ENCODE measurements at places on chromosomes 7 and 10.

GRCh38 chr7:2522780-2523433, 3.3 kb downstream of the LFNG start:
- no peak for DNase-seq

- DNase-seq = no peak
These were observed 314.2 kb upstream of the KLF6 start for GRCh38 chr10:4099202-4099601.

DNA sequence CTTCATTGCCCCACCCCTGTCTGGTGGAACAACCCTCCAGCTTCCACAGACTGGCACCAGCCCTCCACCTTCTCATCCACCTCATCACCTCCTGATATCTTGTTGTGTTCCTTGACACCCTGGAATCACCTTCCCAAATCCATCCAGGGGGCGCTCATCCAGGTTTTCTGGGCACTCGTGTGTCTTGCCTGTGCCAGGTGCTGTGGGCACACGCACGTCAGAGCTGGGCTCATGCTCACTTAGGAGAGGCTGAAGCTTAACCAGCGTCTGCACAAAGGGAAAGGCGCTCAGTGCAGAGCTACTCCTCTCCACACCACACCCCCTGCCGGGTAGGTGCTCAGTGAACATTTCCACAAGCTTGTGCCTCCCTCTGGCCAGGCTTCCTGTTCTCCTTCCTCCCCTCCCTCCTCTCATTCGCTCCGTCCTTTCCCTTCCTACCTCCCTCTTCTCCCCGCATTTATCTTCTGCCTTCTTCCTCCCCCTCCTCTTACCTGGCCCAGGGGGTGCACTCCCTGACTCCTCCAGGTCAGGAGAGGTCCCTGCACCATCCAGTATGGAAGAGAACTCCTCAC, 4.8 kb downstream of the ADCYAP1R1 start:
- no peak for DNase-seq

DNA sequence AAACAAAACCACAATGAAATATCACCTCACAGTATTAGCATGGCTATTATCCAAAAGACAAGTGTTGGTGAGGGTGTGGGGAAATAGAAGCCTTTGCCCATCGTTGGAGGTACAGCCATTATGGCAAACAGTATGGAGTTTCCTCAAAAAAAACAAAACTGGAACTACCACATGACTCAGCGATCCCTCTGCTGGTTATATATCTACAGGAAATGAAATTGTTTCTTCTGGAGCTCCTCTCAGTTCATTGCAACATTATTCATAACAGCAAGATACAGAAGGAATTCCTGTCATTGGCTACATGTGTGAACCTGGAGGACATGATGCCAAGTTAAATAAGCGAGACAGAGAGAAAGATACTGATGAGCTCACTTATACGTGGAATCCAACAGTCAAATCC, 2.4 kb upstream of the UBE3C start:
- no peak for DNase-seq

DNA sequence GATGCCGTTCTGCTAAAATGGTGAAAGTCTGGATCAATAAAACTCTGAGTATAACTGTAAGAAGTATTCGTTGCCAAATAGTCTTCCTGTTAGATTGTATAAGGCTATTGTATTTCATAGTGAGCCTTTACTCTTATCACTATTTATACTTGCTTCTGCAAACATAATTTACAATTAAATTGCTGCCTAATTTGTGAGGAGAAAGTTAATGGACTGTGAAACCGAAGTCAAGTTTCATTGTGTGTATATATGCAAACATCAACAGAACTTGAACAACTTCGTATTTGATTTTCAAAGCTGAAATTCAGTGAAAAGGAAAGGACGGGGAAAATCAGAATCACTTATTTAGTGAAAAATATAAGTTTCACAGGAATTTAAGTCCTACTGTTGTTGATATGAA, 135.9 kb upstream of the CCDC6 start:
- no peak for DNase-seq

- no peak for DNase-seq
These were observed 84.6 kb upstream of the PDE1C start for GRCh38 chr7:32154797-32155196.

DNA sequence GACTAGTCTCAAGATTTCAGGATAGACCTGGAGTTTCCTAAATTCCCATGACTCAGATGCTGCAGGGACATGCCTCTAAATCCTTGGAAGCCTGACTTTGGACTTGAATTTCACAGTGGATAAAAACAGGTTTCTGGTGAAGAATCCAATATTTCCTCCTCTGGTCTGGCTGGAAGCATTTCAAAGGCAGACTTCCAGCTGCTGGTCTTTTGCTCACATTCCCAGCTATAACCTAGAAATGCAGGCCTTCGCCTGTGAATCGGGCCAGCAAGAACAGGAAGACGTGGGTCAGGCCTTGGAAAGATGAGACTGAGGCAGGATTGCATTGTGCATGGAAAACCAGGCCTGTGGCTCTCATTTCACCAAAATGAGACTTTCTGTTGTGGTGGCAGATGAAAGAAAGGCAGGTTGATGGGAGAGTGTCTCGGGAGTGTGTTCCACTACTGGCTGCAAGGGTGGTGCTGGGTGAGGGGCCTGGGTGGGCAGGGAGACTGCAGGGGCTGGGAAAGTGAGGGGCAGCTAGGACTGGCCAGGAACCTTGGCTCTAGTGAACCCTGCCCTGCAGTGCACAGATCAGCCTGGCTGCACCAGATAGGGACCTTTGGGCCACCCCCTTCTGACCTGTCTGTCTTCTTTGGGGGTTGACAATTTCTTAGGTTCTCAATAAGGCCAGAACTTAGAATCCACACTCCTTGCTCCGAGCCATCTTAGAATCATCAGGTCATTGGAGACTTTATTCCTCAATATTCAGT, 488.8 kb upstream of the MKI67 start:
- DNase-seq = no peak

GRCh38 chr10:23379686-23380085, 35.1 kb upstream of the C10orf67 start:
- DNase-seq = no peak

- DNase-seq = no peak
These were observed 314.3 kb downstream of the HPSE2 start for GRCh38 chr10:98921316-98921715.

- DNase-seq = no peak
These were observed 131.3 kb downstream of the LHPP start for GRCh38 chr10:124592736-124593430.

- DNase-seq = no peak
These were observed 156.7 kb downstream of the TWIST1 start for GRCh38 chr7:18960725-18961124.

- DNase-seq = no peak
These were observed 1.8 kb upstream of the PTPRZ1 start for GRCh38 chr7:121871188-121871587.

DNA sequence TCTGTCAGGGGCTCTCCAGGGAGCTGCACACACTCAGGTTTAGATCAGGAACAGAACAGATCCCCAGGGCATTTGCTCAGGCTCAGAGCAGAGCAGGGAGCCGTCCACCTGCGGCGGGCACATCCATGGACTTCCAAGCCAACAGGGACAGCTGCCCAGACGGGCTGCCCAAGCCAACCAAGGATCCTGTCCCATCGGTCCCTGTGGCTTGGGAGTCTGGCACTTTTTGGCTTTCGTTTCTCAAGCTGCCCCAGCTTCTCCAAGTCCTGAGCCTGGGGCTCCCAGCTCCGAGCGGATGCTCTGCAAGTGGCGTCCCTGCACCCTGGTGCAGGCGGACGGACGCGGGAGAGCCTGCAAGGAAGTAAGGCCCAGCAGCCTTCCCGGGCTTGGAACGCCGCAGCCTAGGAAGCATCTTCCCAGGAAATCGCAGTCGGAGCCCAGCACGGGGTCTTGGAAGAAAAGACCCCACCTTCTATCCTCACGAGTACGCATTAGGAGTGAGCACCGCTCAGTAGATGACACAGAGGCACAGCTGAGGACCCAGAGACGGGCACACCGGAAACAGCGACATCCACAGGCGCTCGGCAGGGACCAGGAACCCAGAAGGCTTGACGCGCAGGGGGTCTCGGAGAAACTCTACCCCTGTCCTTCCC, 6.0 kb downstream of the GPR146 start:
- DNase-seq = no peak

GRCh38 chr10:100353770-100354485, 6.9 kb downstream of the SCD start:
- DNase-seq = no peak

DNA sequence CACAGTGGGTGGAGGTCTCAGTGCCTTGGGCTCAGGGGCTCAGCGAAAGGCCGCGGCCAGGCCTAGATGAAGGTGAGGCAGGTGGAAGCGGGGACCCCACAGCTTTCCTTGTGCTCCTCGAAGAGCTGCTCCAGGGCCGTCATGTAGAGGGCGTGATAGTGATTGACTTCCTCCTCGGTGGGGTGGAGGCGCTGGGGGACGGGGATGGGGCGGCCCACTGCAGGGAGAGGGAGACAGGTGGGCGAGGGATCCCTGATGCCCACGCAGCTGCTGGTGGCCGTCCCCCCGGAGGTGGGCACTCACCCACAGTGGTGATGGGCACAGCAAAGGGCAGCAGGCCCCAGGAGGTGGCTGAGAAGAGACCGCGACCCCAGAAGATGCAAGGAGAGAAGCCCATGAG, 5.0 kb downstream of the MOGAT3 start:
- DNase-seq = no peak

GRCh38 chr7:7848246-7848645, 120.3 kb upstream of the GLCCI1 start:
- no peak for DNase-seq

DNA sequence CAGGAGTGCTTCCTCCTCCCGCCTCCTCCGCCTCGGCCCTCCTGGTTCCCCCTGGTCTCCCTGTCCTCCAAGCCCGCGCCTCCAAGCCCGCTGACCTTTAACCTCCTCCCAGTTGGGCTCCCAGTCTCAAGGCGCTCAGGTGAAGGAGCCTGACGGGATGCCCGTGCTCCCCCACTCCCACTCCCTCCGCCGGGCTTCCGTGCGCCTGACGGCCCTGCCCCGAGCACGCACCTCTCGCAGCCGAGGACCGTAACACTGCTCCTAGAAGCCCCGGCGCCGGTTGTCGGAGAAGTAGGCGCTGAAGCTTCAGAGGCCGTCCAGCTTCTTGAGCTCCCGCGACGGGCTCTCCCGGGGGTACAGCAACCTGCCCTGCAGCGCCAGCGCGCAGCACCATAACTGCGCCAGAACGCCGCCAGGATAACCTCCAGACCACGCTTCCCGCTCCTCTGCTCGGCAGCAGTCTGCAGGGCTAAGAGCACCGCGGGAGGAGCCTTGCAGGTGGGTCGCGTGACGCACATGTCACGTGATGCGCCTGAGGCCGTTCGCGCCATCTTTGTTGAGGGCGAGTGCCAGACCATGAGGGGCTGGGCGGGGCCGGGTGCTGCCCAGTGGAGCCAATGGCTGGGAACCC, 71.0 kb upstream of the ZNF479 start:
- DNase-seq = no peak

GRCh38 chr10:78375854-78376785, 342.5 kb downstream of the RPS24 start:
- no peak for DNase-seq

GRCh38 chr10:100967332-100967731, 2.0 kb upstream of the SEMA4G start:
- DNase-seq = no peak

- no peak for DNase-seq
These were observed 127.3 kb downstream of the LHPP start for GRCh38 chr10:124588736-124589490.

DNA sequence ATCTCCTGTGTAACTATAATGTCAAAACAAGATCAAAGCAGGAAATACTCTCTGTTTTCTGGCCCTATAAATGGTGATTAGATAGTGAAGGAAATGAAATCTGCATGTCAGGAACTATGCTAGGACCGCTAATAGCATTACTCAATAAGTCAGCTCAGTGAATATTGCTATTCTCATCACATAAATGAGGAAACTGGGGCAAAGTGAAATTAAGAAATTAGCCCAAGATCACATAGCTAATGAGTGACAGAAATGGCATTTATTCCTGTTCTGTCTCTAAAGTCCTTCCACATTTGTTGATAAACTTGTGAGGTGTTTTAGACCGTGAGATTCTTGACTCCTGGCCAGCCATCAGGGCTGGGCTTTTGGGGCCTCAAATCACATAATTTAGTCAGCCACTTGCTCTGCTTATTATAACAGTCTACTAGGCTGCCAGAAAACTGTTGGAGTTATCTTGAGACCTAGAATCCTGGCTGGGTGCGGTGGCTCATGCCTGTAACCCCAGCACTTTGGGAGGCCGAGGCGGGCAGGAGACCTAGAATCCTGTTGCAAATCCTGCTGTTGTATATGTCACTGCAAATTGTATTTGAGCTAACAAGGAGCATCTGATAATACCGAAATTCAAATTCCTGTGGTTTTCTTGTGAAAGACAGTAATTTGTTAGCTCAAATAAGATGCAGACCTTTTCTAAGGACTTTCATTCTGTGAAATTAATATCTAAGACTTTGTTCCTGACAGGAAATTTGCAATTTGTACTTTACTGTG, 66.5 kb upstream of the SHTN1 start:
- no peak for DNase-seq

GRCh38 chr7:140678081-140678815, 5.5 kb downstream of the ADCK2 start:
- peak; percentile 45 for DNase-seq

- no peak for DNase-seq
These were observed 28.1 kb downstream of the UCMA start for GRCh38 chr10:13206091-13206490.

DNA sequence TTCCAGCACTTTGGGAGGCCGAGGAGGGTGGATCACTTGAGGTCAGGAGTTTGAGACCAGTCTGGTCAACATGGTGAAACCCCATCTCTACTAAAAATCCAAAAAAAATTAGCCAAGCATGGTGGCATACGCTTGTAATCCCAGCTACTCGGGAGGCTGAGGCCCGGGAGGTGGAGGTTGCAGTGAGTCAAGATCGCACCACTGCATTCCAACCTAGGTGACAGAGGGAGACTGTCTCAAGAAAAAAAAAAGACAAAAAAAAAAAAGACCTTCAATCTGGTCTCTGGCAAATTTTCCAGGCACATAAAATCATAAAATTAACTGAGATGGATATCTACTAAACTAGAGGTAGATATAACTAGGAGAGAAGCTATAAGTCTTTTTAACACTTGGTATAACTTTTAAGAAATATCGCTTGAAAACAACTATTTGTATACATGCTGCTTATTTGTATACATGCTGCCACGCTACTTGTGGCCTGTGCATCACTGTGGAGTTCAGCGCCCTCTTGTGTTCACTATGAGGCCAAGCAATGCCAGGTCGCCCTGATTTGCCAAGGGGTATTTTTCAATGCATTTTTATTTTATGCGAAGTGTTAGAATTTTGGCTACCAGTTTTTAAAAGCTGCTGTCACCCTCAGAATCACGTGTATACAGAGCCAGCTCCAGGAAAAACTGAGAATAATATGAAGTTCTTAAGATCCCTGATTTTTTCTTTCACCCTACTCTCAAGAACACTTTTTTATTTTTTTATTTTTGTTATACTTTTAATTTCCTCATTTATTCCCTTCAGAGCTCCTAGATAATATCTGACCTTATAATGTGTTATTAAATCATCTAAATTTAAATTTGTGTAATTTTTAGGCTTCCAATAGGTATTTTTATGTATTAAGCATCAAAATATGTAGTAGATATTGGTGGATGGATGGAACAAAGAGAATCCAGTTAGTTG, 26.7 kb downstream of the CYCS start:
- no peak for DNase-seq
